ENCODE measurements at places on chromosomes 1 and 21.
A peak's percentile ranks its signal among the peaks of the same experiment; 100 is the strongest.

- DNase-seq: no peak
These were observed 13.1 kb downstream of the VPS26C start for GRCh38 chr21:37253991-37254390.

DNA sequence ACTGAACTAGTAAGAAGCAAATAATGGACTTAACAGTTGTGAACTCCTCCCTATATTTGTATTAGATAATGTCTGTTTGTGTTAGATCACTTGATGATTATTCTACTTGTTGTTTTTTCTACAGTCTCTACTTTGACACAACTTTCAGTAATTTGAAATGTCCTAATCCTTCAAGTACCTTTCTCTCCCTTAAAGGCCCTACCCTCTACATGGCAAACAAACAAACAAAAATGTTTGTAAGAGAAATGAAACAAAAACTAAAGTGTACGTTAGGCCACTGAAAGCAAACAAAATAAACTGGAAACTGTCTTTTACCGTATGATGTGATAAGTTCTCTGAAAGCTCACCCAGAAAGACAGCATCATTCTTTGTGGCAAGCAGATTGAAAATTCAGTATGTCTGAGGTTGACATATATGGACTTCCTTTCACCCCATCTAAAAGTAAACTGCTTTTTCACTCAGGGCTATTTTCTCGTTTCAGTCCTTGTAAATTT lies 255.9 kb upstream of the SNX7 start:
- DNase-seq: no peak

GRCh38 chr21:27362249-27362648 lies 395.4 kb upstream of the ADAMTS5 start:
- DNase-seq: no peak

GRCh38 chr1:41868241-41868998 lies 50.3 kb downstream of the HIVEP3 start:
- no peak for DNase-seq

- DNase-seq: peak; percentile 10
These were observed 46.0 kb downstream of the RPL5 start for GRCh38 chr1:92877792-92878191.

GRCh38 chr1:185279571-185279970 lies 37.5 kb downstream of the IVNS1ABP start:
- DNase-seq: no peak

- DNase-seq: no peak
These were observed 3.4 kb downstream of the EPB41 start for GRCh38 chr1:28917757-28918118.

GRCh38 chr1:158654086-158654485 lies 32.4 kb downstream of the SPTA1 start:
- DNase-seq: no peak

DNA sequence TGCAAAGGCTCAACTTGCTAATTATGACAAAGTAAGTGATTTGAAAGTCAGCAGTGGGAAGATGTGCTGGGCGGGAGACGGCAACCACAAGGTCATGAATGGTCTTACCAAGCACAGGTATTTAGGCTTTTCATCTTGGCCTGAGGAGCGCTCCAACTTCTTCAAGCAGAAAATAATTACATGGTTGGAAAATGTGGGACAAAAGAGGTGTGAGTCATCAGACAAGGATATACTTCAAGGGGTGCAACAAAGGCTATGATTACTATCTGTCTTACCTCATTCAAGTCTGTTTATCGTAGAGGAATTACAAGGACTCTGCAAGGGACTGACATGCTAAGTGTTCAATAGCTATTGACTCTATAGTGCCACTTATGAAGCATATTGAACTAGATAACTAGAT lies 2005.7 kb downstream of the MRPL39 start:
- DNase-seq: no peak

DNA sequence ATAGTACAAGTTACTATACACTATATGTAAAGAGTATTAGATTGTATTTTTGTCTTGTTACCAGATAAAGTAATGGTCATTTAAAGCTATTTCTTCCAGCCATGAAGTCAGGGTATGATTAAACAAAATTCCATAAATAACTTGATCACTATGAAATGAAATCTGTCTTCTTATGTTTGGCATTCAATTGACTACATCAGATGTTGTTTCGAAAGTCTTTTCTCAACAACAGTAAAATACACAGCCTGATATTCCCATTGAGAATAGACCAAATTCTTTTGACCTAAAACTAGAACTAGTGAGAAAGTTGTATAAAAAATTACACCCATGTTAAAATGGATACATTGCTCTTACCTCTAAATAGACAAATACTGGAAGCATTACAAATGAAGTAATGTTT lies 134.6 kb upstream of the ADAMTS5 start:
- no peak for DNase-seq

- no peak for DNase-seq
These were observed 92.3 kb downstream of the PDE9A start for GRCh38 chr21:42745511-42746239.

DNA sequence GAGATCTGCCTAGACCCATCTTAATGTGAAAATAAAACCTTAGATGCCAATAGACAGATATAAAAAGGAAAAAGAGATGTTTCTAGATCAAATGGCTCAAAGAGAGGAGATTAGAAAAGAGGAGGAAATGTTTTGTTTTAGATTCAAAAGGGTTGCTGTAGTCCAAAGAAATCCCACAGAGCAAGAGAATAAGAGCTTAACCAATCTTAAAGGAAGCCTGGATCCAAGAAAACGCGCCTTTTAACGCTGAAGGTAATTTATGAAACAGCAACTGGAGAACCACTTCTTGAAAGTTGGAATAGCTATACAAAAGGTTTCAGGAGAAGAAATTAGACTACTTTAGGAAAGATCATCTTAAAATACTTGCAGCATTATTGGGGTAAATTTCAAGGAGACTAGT lies 298.8 kb downstream of the BRINP2 start:
- DNase-seq: no peak

DNA sequence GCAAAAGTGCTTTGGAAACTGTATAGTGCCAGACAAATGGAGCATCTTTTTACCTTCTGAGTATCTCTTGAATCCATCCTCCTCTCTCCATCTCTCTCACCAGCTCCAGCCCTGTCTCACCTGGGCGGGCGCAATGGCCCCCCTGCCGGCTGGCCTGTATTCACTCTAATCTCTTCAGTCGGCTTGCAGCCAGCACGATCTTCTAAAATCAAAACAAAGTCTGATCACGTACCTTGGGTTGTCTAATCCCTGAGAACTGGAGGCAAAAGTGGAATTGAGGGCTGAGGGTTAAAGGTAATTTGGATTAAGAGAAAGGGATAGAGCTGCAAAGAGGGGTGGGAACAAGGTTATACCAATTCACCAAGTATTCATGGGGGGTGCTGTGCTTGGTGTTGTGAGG lies 46.0 kb upstream of the LRRN2 start:
- DNase-seq: no peak

DNA sequence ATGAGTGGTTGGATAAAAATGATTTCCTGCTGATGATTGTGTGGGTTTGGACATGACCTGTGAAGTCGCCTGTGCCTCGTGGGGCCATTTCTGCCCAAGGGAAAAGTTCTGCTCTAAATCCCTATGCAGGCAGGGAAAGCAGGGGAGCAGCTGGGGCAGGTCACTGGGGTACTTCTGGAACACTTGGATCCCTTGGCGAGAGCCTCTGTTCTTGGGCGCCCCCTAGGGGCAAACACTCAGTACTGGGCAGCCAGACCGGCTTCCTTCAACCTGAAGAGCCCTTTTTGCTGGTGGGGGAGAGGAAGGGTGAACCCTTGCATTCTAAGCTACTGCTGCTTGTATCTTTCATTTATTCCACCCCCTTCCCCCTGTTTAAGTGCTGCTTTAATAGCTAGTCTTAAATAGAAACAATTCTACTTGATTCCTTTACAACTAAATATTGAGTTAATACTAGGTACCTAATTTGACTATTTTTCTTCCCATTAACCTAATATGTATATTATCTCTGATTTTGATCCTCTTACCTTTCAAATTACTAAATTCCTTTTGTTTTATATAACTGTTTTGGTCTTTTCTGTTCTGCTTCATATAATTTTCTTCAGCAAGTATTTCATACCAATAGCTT lies 5.1 kb upstream of the CLEC20A start:
- DNase-seq: peak; percentile 64

DNA sequence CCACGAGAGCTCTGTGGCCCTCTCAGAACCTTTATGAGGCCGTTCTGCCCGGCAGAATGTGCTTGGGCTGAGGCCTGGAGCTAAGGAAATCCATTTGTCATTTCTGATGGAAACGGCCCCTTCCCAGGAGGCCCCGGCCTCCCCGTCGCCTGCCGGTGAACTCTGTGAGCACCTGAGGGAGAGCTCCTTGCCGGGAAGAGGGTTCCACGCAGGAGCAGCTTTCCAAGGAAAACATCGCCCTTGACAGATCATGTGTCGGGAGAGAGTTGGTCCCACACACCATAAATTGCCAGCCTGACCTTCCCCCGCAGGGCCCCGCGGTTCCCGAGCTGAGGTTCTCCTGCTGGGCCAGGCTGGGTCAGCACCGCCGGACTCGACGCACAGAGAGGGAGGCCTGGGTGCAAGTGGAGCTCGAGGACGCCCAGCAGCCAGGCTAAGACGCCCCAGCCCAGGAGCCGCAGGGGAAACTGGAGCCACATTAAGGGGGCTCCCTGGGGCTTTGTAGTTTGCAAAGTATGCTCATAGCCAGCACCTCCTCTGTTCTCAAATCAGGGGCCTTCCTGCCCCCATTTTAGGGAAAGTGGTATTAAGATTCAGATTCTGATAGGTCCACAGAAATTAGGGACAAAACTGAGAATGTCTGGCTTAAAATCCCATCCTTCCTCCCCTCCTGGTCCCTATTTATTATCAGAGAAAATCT lies 239.5 kb downstream of the FOXD2 start:
- DNase-seq: no peak

DNA sequence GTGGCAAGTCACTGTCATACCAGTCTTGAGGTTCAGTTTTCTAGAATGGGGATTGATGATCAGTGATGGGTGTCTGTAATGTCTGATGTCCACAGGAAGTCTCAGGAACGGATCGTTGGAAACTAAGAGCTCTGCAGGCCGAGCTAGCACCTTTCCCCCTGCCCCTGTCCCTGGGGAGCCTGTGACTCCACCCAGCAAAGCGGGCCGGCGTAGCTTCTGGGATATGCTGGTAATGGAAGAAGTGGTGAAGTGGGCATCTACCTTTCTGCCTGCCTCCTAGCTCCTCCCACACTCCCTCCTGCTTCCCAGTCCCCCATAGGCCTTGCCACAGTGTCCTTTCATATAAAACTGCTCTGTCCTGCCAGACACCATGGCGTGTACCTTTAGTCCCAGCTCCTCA lies 13.4 kb downstream of the HYI start:
- DNase-seq: no peak

- DNase-seq: no peak
These were observed 338 bp upstream of the TOR1AIP1 start for GRCh38 chr1:179881642-179882252.

GRCh38 chr1:44213222-44214112 lies at the start of gene DMAP1:
DMAP1 (plus strand) TSS chr1:44213471; CDS start chr1:44213754, 283 bp downstream.
- DNase-seq: peak; percentile 94

DNA sequence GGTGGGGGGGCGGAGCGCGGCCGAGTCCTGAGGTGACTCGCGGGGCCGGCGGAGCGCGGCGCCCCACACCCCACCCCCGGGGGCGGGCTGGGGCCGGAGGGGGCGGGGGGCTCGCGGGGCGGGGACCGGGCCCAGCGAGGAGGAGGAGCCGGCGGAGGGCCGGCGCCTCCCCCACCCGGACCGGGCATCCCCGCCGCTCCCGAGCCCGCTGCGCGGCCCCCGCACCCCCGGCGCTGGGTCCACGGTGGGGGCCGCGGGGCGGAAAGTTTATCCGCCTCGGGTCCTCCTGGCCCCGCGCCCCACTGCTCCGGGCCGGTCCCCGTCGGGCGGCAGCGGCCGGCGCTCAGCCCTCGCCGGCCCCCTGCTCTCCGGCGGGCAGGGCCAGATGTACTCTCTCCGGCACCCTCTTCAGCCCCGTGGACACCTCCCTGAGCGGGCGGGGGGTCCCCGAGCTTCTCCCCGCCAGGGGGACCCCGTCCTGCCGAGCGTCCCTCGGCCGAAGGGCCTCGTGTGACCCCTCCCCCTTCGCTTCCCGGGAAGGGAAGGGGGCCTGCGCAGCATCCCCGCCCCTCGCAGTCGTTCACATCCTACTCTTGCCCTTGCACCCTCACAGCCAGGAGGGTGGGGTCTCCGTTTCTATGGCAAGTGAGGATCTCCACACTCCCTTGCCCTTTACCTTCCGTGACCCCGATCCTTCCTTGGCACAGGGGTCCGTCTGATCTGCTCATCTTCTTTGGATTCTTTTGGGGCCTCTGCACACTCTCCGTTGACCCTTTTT lies 663 bp downstream of the CAMTA1 start:
- no peak for DNase-seq

DNA sequence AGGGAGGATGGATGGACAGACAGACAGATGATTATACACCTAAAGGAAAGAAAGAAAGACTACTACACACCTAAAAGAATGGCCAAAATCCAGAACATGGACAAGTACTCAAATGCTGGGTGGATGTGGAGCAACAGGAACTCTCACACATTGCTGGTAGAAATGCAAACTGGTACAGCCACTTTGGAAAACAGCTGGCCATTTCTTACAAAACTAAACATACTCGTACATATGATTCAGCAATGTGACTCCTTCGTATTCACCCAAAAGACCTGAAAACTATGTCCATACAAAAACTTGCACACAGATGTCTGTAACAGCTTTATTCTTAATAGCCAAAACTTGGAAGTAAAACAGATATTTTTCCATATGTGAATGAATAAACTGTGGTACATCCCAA lies 51.3 kb downstream of the PRPF38A start:
- no peak for DNase-seq

DNA sequence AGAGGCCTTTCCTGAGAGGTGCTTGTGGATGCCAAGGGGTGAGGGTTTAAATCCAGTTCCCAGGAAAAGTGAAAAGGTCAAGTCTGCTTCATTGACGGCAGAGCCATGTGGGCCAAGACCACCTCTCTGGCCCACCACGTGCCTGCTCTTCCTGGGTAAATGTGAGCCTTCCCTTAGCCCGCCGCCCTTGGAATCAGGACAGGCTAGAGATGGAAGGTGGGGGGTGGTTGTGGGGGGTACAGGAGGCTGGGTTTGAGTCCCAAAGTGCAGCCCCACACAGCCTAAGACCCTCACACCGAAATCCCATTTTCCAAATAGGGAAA lies 104.4 kb downstream of the EPHB2 start:
- DNase-seq: no peak

DNA sequence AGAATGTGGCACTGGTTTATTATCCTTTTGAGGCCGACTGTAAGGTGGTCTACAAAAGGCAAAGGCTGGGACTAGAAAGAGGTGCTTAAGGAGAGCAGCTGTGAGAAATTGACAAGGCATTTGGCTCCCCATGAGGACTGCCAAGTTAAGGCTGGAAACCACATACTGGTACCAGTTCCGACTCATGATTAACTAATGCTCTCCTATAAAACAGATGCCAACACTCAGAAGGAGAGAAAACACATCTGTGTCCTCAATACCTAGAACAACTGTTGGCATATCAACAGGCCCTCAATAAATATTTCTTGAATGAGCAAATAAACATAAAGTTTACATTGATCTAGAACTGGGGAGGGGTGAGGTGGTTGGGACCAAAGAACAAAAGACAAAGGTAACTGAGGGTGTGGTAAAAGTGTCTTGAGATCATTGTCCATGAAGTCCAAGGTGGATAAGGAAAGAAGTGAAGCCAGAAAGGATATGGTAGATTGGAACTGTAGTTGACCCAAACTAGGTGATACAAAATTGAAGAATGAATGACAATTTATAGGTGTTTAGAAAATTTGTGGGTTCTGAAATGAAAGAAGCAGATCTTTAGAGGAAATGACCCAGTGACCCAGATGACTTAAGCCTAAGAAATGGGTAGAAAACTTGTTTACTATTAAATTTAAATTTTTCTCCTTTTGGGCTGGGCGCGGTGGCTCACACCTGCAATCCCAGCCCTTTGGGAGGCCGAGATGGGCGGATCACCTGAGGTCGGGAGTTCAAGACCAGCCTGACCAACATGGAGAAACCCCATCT lies 16.9 kb upstream of the MCL1 start:
- DNase-seq: no peak

GRCh38 chr1:11860083-11860482 lies 1.3 kb upstream of the NPPB start:
- no peak for DNase-seq
